ENCODE measurements at places on chromosomes 6 and 20.

- H3K4me1 ChIP-seq = peaks cover 32% of the 10 kb centered on the region
- H3K27ac ChIP-seq = no peak overlapping the region
- DNase-seq = no peak
- no peaks in the 10 kb centered on the region for H3K27me3 ChIP-seq
- H3K4me3 ChIP-seq = no peak overlapping the region
These were observed 2.6 kb upstream of the RPS6KA2 start for GRCh38 chr6:166629628-166630027.

DNA sequence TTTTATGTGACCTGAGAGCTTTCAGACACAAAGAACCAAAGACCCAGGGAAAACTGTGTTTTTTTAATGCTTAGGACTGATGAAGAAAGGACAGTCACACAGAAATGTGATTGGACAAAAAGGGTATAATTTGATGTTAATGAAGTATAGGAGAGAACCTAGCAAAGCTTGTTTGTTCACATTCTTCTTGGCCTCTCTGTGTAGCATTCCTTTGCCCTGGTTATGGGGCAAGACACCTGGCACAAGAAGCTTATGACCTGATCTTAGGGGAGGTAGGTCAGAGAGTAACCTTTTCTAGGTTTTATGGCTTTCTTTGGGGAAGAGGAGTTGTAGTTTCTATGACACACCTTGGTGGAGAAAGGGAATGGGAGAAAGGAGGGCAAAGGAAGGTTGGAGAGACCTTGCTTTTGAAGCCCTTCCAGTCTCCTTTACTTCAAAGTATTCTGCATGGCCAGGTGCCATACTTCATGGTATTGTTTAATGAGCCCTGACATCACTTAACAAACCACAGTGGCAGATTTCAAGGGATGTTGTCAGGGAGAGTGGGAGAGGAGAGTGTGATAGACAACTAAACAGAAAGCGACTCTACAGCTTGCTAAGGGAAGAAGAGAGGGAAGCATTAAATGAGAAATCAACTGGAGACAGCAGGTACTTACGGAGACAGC, 701.8 kb upstream of the FLRT3 start:
- no peak for DNase-seq
- H3K4me3 ChIP-seq = no peak overlapping the region
- no peaks in the 10 kb centered on the region for H3K27me3 ChIP-seq
- no peaks in the 10 kb centered on the region for H3K36me3 ChIP-seq
- H3K27ac ChIP-seq = peak overlapping the region; percentile 44

GRCh38 chr20:20834008-20834407, 121.6 kb upstream of the RALGAPA2 start:
- H3K4me3 ChIP-seq = no peak overlapping the region
- H3K4me1 ChIP-seq = peaks cover 3% of the 10 kb centered on the region
- H3K27ac ChIP-seq = no peak overlapping the region
- H3K36me3 ChIP-seq = no peaks in the 10 kb centered on the region

- no peaks in the 10 kb centered on the region for H3K36me3 ChIP-seq
- H3K27ac ChIP-seq = peak overlapping the region; percentile 56
- peaks cover 48% of the 10 kb centered on the region for H3K4me1 ChIP-seq
- no peak overlapping the region for H3K4me3 ChIP-seq
- no peaks in the 10 kb centered on the region for H3K27me3 ChIP-seq
These were observed 27.1 kb downstream of the DAAM2 start for GRCh38 chr6:39819228-39819627.

- no peak for DNase-seq
- H3K4me3 ChIP-seq = no peak overlapping the region
- peaks cover 10% of the 10 kb centered on the region for H3K27me3 ChIP-seq
- peaks cover 37% of the 10 kb centered on the region for H3K4me1 ChIP-seq
These were observed 69.7 kb upstream of the SIRPA start for GRCh38 chr20:1825507-1825906.

DNA sequence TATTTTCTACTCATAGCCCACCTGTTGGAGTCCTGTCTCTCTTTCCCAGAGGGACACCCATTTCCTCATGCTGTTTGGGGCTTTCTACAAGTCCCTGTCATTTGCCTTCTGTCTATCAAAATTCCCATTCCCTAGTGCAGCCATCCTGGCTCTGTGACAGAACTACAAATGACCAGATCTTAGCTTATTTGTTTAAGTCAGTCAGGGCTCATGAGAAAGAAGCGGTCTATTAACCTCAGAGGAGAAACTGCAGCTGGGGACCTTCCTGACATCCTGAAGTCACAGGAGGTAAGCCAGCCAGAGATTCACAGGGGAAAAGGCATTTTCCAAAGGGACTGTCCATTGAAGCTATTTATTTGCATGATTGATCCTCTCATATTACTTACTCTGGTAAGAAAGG, 1.7 kb upstream of the COL9A1 start:
- H3K27ac ChIP-seq = no peak overlapping the region
- no peak for DNase-seq
- H3K36me3 ChIP-seq = no peaks in the 10 kb centered on the region
- no peaks in the 10 kb centered on the region for H3K4me1 ChIP-seq
- no peak overlapping the region for H3K4me3 ChIP-seq

- H3K27me3 ChIP-seq = no peaks in the 10 kb centered on the region
- DNase-seq = no peak
- no peaks in the 10 kb centered on the region for H3K36me3 ChIP-seq
- no peak overlapping the region for H3K4me3 ChIP-seq
- no peak overlapping the region for H3K27ac ChIP-seq
- no peaks in the 10 kb centered on the region for H3K4me1 ChIP-seq
These were observed 71.1 kb upstream of the PMEPA1 start for GRCh38 chr20:57780906-57781305.

DNA sequence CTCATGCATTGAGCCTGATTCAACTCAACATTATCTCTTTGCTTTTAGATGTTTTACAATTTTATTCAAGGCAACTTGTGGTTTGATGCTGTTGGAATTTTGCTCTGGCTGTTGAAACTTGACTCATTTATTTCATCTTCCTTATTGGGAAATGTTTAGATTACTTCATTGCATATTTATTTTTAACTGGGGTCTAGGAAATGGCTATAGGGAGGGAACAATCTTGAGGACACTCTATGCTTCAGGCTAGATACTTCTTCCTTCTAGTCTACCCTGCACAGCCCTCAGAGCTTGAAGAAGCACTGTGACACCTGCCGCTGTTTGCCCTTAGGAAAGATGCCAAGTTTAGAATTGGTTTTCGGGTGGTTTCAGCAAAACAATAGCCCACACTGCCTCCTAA, 183.4 kb downstream of the ADGRG6 start:
- H3K4me3 ChIP-seq = no peak overlapping the region
- no peaks in the 10 kb centered on the region for H3K27me3 ChIP-seq
- no peak overlapping the region for H3K27ac ChIP-seq
- DNase-seq = no peak

DNA sequence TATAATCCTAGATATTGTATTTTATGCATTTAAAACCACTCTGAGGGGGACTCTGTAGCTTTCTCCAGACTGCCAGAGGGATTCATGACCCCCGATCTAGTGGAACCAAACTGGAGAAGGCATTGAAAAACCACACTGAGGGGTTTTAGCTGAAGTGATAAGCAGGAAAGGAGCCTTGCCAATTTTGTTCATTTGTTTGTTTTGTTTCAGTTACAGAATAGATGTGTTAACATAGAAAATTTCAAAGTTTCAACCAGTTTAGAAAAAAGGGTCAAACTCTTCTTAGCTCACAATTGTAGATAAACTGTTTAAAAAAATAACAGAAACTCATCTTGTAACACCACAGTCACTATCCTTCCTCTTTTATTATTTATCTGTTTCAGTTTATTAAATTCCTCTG, 19.8 kb downstream of the TAB2 start:
- no peaks in the 10 kb centered on the region for H3K36me3 ChIP-seq
- no peak for DNase-seq
- peaks cover 79% of the 10 kb centered on the region for H3K4me1 ChIP-seq
- H3K27me3 ChIP-seq = no peaks in the 10 kb centered on the region
- no peak overlapping the region for H3K27ac ChIP-seq

DNA sequence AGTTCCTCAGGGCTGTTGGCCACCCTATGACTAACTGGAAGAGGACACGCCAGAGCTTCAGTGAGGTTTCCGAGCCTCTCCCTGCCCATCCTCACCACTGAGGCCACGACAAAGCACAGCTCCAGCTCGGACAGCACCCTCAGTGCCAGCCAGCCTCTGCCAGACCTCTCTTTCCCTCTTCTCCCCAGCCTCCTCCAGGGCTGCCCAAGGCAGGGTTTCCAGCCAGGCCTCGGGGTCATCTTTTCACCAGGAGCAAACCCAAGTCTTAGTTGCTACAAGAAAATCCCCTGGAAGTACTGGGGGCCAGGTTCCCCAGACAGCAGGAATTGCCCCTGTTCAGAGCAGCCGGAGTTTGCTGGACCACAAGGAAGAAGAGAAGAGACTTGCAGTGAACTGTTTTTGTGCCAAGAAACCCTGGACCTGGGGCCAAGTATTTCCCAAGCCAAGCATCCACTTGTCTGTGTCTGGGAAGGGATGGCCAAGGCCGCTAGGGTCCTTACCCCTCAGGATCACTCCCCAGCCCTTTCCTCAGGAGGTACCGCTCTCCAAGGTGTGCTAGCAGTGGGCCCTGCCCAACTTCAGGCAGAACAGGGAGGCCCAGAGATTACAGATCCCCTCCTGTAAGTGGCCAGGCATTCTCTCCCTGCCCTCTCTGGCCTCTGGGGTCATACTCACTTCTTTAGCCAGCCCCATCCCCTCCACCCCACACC, 41.6 kb downstream of the PLAGL2 start:
- no peak overlapping the region for H3K27ac ChIP-seq
- DNase-seq = no peak
- no peaks in the 10 kb centered on the region for H3K27me3 ChIP-seq
- no peak overlapping the region for H3K4me3 ChIP-seq

- H3K4me1 ChIP-seq = no peaks in the 10 kb centered on the region
- no peak overlapping the region for H3K27ac ChIP-seq
- H3K36me3 ChIP-seq = no peaks in the 10 kb centered on the region
- no peaks in the 10 kb centered on the region for H3K27me3 ChIP-seq
- no peak overlapping the region for H3K4me3 ChIP-seq
These were observed 569.0 kb downstream of the KIF16B start for GRCh38 chr20:16004108-16004854.

DNA sequence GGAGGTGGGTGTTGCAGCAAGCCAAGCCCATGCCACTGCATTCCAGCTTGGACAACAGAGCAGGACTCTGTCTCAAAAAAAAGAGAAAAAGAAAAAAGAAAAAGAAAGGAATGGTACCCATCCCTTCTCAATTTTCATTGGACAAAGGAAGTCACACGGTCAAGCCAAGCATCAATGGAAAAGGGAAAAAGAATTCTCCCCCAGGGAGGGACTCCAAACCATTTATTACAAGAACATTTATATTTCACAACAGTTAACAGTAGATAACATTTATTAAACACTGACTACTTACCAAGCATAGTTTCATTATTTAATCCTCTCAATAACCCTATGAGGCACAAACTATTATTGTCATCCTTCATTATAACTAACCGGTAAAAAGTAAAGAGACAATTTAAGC, 6.6 kb upstream of the KIF13A start:
- H3K4me1 ChIP-seq = peaks cover 4% of the 10 kb centered on the region
- no peak for DNase-seq
- no peak overlapping the region for H3K27ac ChIP-seq
- H3K4me3 ChIP-seq = no peak overlapping the region
- no peaks in the 10 kb centered on the region for H3K36me3 ChIP-seq

DNA sequence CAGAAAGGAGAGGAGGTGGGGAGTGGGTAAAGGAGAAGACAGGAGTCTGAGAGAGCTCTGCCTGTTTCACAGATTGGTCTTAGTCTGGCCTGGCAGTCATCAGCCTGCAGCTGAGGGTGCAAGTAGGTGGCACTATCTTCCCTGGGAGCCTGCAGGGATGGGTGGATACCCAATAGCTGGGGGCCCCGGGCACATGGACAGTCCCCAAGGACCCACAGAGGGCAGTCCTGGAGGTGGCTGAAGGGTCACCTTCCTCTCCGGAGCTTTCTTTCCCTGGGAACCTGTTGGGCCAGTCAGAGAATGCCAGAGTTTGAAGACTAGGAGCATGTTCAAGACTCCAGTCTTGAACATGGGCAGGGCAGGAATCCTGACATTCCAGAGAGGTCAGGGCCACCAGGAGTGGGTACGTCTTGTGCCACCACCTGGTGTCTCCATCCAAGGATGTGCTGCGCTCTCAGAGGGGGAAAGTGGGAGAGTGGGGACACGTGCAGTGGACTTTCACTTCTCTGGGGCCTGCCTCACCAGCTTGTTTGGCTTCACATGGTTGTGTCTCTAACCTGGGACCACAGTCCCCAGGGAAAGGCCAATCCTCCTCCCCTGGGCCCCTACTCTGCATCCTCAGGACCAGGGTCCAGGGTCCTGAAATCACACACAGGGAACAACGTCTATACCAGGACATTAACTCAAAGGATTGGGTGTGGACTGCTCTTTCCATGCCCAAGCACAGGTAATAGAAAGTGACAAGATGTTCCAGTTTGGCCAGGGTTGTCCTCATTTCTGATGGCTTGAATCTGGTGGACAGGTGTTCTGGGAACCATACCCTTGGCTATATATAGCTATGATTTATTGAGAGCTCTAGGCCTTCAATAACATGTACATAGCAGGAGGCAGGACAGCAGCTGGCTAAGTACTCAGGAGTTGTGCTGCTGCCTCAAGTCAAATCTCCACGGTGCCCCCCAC, 18.0 kb downstream of the AARS2 start:
- no peak for DNase-seq
- H3K36me3 ChIP-seq = peaks cover under 1% of the 10 kb centered on the region
- no peak overlapping the region for H3K27ac ChIP-seq
- H3K4me1 ChIP-seq = peaks cover 14% of the 10 kb centered on the region

GRCh38 chr20:1001911-1002681, at the start of gene RSPO4:
Gene RSPO4, minus strand, starts transcription at chr20:1002311. Its CDS starts 147 bp downstream, at chr20:1002164.
- no peaks in the 10 kb centered on the region for H3K4me1 ChIP-seq
- no peaks in the 10 kb centered on the region for H3K36me3 ChIP-seq
- DNase-seq = no peak
- no peak within 1 kb of the TSS for H3K27ac ChIP-seq
- H3K4me3 ChIP-seq = peak within 1 kb of the TSS; percentile 36
- H3K27me3 ChIP-seq = peaks cover 68% of the 10 kb centered on the region

DNA sequence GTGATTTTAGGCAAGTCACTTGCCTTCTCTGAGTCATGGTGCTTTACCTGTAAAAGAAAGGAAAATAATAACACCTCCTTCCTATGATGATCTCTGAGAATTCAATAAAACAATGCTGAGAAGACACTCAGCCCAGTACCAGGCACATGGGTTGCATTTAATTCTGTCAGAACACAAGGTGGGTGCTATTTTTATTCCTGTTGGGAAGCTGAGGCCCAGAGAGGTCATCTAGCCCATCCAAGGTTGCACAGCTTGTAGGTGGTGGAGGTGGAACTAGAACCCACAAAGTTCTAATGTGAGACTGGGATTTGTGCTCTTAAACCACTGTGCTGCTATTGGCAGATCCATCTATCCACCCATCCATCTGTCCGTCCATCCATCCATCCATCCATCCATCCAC, 39.6 kb upstream of the PTGIS start:
- no peaks in the 10 kb centered on the region for H3K36me3 ChIP-seq
- H3K4me1 ChIP-seq = peaks cover 18% of the 10 kb centered on the region
- DNase-seq = no peak
- no peak overlapping the region for H3K4me3 ChIP-seq
- H3K27me3 ChIP-seq = peaks cover 8% of the 10 kb centered on the region

- no peak for DNase-seq
- no peaks in the 10 kb centered on the region for H3K36me3 ChIP-seq
- H3K4me3 ChIP-seq = no peak overlapping the region
- H3K27me3 ChIP-seq = no peaks in the 10 kb centered on the region
- no peak overlapping the region for H3K27ac ChIP-seq
These were observed 55.0 kb downstream of the NOX3 start for GRCh38 chr6:155400654-155400965.

- peaks cover 21% of the 10 kb centered on the region for H3K4me1 ChIP-seq
- H3K4me3 ChIP-seq = peak overlapping the region; percentile 13
- H3K36me3 ChIP-seq = peaks cover 3% of the 10 kb centered on the region
- H3K27me3 ChIP-seq = no peaks in the 10 kb centered on the region
- DNase-seq = no peak
These were observed 43.4 kb downstream of the NHSL1 start for GRCh38 chr6:138455746-138456400.

Data from lower lobe of right lung (tissue), 2 donors.